ENCODE measurements at places on chromosomes 4 and X.
A peak's percentile ranks its signal among the peaks of the same experiment; 100 is the strongest.

DNA sequence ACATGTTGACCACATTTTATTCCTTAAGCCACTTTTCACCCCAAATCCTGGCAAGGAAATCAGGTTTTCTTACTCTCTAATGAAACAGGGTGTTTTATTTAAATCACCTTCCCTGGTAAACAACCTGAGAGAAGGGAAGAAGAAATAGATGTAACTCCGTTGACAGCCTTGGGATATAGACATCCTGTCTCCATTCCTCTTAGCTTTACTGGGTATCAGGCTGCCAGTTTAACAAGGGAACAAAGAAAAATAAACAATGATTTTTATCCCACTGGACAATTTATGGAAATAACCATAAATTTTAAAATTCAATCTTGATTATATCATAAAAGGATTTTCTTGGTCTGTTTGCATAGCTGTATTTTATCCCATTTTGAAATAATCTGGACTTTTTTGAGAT, 49.2 kb downstream of the EDNRA start:
- DNase-seq = no peak

GRCh38 chrX:298993-299392, 17.8 kb downstream of the PLCXD1 start:
- no peak for DNase-seq

- no peak for DNase-seq
These were observed 43.9 kb upstream of the HPRT1 start for GRCh38 chrX:134416087-134416486.

GRCh38 chr4:140213116-140213515, 59.1 kb upstream of the MAML3 start:
- no peak for DNase-seq

DNA sequence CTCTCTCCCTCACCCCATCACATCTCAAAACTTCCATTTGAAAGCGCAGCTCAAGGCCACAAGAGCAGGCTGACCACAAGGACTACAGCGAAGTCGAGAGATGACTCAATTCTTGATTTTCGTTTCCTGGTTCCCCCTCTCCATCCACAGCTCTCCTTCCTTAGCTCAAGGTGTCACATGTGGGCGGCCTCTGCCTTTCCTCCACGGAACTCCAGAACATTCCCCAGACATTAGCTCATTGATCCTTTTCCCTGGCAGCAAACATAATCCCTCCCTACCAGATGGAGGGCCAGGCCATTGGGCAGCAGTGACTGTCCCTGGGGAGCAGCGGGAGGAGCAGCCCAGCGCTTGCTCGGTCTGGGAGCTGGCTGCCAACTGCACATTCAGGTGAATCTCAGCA, 56.3 kb downstream of the CCDC149 start:
- DNase-seq = peak; percentile 12

- no peak for DNase-seq
These were observed 1081.5 kb upstream of the TENM3 start for GRCh38 chr4:181161669-181162068.

- no peak for DNase-seq
These were observed 9.0 kb downstream of the SEC24D start for GRCh38 chr4:118826723-118827444.

DNA sequence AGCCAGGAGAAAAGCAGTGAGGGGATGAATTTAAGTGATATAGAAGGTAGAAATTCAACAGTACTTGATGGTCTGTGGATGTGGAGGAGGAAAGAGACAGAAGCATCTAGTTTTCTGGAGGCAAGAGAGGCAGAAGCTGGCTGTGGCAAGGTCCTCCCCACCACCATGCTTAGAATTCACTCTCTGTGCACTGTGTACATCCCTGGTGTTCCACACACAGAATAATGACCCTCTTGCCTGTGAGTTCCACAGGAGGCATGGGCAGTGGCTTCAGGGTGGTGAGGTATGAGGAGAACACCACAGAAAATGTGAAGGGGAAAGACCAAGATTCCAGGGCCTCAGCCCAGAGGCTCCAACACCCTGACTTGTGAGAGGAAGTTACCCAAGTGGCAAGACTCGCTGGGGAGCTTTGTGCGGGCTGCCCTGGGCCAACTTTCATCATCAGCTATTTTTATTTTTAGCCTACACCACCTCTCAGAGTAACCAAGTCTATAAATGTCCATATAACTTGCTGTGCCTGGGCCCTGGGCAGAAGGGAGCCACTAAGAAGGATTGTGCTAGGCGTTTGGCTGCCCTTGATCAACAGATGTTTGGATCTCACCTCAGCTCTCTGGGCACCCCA, 7.8 kb upstream of the INTS6L start:
- DNase-seq = no peak

- peak; percentile 18 for DNase-seq
These were observed 26.5 kb downstream of the RASSF6 start for GRCh38 chr4:73593631-73594241.

DNA sequence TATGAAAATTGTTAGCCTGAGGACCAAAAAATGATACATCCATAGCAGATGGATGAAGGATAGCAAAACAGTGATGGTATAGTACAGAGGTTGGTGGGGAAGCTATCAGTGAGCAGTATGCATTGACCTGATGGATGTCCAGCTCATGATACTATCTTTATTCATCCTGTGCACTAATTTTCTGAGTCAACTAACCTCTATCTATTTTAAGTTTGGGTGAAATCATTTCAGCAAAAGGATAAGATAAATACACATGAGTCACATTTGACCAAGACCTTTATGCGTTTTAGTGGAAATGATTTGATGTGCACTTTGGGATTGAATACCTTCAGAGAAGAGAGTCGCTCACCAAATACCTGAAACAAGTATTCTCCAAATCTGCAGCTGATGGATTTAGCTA, 351.0 kb upstream of the NR3C2 start:
- no peak for DNase-seq

GRCh38 chr4:166143227-166143626, 270.2 kb downstream of the TLL1 start:
- peak; percentile 50 for DNase-seq

GRCh38 chr4:7845493-7846128, 94.0 kb downstream of the AFAP1 start:
- DNase-seq = no peak

GRCh38 chr4:8689741-8690140, 97.2 kb downstream of the CPZ start:
- DNase-seq = no peak

DNA sequence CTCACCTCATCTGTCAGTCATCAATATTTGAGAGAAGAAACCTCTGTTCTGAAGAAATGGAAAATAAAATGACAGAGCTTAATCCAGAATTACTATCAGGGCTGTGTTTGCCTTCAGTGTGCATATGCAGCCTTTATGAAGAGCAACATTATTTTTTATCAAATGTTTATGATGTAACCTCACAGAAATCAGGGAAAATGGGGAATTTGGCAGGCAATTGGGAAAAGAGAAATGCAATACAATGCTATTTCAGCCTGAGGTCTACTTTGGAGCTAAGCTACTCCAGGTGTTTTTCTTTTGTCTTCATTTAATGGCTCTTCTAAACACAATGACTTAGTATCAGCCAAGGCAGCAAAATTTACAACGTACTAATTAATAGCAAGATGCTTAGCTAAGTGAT, 241.1 kb upstream of the TET2 start:
- no peak for DNase-seq

GRCh38 chrX:148381603-148382002, 118.8 kb upstream of the AFF2 start:
- no peak for DNase-seq

DNA sequence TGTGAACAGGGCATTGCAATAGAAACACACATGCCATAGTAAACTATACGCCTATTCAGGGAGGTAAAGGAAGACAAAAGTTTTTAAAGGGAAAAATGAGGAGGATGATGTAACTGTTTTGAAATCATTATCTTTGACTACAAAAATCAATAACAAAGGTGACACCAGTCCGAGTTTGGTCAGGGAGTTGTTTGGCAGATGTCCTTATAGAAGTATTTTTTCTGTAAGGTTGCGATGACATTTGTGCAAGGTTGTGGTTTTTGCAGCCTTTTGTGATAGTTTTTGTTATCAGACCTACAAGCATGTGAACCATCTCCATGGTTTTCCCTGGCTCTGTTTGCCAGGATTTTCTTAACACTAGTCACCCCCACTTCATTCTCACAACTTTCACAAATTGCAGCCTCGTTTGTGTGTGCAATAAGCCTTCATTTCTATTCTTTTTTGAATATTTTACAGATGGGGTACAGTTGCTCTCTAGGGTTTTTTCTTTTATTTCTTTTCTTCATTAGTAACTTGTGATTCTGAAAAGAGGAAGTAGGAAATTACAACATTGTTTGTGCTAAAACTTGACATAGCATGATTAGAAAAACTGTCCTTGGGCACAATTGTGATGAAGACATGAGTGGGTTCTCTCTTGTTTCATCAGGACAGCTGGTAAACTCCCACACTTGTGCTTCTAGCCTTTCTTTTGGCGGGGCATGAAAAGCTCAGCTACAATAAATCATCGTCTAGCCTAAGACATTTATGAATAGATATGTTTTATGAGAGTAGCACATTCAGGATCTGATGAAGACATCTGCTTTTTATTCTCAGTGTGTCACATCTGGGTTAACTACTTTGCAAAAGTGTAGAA, 60.2 kb upstream of the PNPLA4 start:
- DNase-seq = no peak

DNA sequence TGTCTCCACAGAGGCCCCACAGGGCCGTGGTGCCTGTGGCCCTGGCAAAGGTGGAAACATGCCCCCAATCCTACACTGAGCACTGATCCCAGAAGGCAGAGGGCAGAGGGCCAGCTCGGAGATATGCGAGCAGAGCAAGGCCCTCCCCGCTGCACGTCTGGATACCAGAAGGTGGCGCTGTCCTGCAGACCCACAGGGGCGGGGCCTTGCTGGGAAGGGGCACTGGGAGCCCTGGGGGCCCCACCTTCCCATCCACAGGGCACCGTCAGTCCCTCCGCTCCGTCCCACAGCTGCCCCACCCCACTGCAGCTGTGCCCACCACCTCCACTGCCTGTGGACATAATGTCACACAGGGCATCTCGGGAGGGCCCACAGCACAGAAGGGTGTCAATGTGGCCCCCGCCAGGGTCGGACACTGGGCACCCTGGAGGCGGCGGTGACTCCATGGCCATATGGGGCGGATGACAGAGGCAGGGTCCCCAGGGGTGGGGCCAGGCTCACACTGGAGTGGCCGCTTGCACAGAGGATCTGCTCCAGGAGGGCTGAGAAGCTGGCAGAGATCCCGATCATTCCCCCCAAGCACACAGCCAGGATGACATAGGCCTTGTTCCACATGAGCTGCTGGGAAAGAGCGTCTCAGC, 4.8 kb downstream of the SLC49A3 start:
- peak; percentile 25 for DNase-seq

GRCh38 chr4:8202108-8203051, 3.3 kb downstream of the SH3TC1 start:
- DNase-seq = no peak

- DNase-seq = no peak
These were observed 218.6 kb upstream of the GK2 start for GRCh38 chr4:79626611-79627010.

DNA sequence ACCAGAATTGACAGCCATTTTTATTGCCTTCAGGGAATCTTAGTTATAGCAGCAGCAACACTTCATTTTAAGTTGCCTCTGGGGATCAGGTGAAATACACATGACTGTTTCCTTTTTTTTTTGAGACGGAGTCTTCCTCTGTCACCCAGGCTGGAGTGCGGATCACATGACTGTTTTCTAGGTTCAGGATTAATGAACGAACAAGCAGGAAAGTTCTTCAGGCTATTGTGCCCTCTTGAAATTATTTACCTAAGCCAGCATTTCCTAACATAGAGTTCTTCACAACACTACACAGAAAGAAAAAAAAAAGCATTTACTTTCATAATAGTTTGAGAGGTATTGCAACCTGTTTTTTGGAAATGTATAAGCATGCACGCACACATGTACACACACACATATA, 2032.8 kb downstream of the PCDH7 start:
- DNase-seq = no peak

- DNase-seq = no peak
These were observed 6.0 kb downstream of the HPSE start for GRCh38 chr4:83328521-83329187.

DNA sequence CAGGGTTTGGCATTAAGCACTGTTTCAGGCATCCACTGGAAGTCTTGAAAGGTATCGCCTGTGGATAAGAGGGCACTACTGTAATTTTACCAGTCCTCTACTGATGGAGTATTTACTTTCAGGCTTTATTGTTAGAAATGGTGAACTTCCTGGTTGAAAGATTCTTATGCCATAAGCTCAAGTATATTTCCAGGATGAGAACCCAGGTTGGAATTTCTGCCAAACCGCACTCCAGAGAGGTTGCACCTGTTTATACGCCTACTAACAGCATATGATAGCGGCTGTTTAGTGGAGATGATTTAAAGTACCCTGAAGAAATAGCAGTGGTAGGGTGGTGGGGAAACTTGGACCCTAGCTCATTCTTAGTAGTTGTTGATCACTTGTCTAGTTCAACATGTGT, 9.9 kb downstream of the FNIP2 start:
- DNase-seq = no peak

DNA sequence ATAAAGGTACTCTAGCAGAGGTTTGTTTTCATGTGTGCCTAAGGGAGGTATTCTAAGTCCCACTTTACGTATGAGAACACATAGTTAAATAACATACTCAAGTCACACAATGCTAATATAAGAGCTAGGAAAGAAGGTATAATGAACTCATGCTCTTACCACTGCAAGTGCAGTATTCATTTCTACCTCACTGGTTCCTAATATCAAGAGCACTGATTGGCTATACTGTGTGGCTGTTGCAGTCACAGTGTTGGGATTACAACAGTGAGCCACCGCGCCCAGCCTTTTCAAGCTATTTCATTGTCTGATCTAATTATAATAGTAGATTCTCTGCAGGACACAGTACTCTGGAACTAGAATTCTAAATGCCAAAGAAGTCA, 84.0 kb downstream of the PDS5A start:
- no peak for DNase-seq

DNA sequence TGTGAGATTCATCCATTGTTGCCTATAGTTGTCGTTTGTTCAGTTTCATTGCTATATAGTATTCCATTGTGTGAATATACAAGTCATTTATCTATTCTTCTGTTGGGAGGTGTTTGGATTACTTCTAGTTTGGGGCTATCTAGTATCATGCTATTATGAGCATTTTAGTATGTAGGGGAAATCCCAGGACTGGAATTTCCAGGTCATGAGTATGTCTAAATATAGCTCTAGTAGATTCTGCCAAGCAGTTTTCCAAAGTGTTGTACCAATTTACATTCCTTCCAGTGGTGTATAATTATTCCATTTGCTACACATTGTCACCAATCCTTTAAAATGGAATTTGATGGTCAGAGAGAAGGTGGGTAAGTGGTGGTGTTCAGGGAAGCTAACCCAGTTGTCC, 30.1 kb downstream of the EGFL6 start:
- no peak for DNase-seq

GRCh38 chrX:39728025-39728424, 369.7 kb downstream of the BCOR start:
- no peak for DNase-seq

DNA sequence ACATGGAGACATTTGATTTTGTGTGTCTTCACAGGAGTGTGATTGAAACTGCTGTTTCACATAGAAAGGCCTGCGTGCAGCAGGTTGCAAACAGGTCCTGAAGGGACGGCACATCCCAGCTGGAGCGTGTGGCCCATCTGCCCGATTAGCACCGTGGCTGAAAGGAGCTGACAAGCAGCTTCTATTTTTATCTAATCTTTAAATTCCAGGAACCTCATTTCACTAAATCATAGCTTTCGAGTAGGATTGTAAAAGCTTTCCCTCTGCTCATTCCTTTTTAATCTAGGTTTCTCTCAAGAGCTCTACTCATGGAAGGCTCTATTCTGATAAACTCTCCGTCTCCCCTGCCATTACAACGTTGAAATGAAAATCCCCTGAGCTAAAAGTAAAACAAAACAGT, 106.8 kb downstream of the FSTL5 start:
- no peak for DNase-seq

Data from stromal cell of bone marrow (primary cell).